ENCODE measurements at places on chromosomes 11 and 22. TPM values are rescaled to one million over a fixed set of nuclear protein-coding genes. Genes with fewer than 3 reads are reported as not detected.

The MCHR1 gene
- not detected for polyA plus RNA-seq

The MPZL2 gene
- 9.2 TPM for polyA plus RNA-seq

The BBS1 gene
- 3.5 TPM for polyA plus RNA-seq

- DNase-seq: peak; percentile 88
Measured at GRCh38 chr11:62542750-62543567, 3.6 kb downstream of the AHNAK start.

- DNase-seq: no peak
Measured at GRCh38 chr22:47291565-47292495, 529.4 kb downstream of the TBC1D22A start.

GRCh38 chr11:13487661-13488030 is 8.2 kb downstream of the PTH start:
- no peak for DNase-seq

GRCh38 chr11:61793083-61793828 is 545 bp downstream of the FEN1 start:
- DNase-seq: no peak

The CHRM1 gene
- polyA plus RNA-seq: not detected

DNA sequence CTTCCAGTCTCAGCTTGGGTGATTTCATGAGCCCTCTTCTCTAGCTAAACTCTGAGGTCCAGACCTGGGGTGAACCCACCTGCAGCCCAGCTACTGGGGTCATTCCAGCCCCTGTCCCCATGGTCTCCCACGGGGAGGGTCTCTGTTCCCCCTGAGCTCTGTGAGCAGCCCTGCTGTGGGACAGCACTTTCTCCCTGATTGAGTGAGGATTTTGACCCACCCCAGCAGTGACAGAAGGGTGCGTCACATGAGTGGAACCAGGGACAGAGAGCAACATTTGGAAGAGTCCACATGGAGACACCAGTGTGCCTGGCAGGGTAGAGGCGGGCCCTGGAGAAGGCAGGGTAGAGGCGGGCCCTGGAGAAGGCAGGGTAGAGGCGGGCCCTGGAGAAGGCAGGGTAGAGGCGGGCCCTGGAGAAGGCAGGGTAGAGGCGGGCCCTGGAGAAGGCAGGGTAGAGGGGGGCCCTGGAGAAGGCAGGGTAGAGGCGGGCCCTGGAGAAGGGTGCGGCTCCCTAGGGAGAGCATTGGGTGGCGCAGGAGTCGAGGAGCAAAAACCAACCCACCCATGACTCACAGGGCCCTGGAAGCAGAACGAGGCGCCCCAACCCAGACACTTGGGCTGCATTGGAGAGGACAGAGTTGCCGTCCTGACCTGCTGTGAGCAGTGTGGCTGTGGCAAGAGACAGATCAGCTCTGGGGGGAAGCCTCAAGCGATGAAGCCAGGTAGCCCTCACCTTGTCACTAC is 227.7 kb upstream of the B3GAT1 start:
- no peak for DNase-seq

The CD81 gene
- 95.8 TPM for polyA plus RNA-seq

The SMDT1 gene
- polyA plus RNA-seq: 54.3 TPM

- peak; percentile 39 for DNase-seq
Measured at GRCh38 chr22:26617271-26618199, at the start of gene CRYBB1. Gene CRYBB1 (minus strand): TSS chr22:26618027. CDS start chr22:26616319, 1,708 bp downstream.

The CFAP300 gene
- polyA plus RNA-seq: not detected

GRCh38 chr11:71372693-71373657 is 75.2 kb downstream of the DHCR7 start:
- no peak for DNase-seq

The CASTOR1 gene
- polyA plus RNA-seq: 6.4 TPM

GRCh38 chr11:121688055-121688491 is 235.3 kb upstream of the SORL1-AS1 start:
- no peak for DNase-seq
